ENCODE measurements at places on chromosomes 16 and 17.
A peak's percentile ranks its signal among the peaks of the same experiment; 100 is the strongest.

- no peak for DNase-seq
Measured at GRCh38 chr17:40551091-40551878, 14.0 kb downstream of the CCR7 start.

DNA sequence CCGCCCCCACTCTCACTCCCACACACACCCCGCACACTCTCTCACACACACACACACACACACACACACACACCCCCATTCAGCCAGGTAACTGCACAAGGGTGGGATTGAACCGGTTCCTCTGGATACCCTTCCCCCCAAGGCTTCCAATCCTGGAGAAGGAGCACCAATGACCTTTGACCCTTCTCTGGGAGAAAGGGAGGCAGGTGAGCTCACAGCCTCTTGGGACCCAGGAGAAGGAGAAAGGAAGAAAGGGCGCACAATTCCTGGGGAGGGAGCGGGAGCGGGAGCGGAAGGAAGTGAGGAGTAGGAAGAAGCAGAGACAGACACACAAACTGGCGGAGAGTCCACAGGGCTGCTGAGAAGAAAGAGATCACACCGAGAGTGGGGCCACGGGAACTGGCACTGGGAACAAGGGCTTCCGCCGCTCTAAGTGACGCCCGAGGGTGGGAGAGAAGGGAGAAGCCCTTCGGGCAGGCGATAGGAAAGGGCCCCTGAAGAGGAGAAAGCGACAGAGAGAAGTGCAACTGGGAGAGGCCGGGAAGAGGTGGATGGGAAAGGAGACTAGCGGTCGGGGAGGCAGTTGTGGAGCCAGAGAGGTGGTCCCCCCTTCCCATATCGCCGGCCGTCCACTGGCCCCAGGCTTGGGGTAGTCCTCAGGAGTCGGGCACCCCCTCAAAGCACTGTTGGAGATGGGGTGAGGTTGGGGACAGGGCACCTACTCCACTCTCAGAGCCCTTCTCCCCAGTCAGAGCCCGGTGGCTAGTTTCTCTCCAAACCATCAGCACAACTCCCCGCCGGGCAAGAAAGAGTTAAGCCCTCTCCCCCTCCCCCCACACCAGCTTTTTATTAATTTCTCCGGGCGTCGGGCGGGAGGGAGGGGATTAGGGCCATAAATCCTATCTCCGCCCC is 1.3 kb downstream of the SAMD14 start:
- DNase-seq: no peak

GRCh38 chr17:79388556-79389295 is 222.1 kb downstream of the RBFOX3 start:
- DNase-seq: no peak

DNA sequence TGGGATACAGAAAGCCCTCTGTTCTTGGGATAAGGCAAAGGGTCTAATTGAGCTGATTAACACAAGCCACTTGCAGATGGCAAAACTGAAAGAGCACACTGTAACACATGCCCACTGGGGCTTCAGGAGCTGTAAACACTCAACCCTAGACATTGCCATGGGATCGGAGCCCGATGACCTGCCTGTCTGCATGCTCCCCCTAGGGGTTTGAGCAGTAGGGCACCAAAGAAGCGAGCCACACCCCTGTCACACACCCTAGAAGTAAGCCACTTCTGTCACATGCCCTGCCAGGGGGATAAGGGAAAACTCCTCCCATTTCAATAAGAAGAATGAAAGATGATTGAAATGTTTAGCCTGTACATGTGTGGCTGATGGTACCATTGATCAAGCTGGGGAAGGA is 81.3 kb upstream of the IRX6 start:
- DNase-seq: no peak

GRCh38 chr17:4978726-4979125 is 8.7 kb downstream of the CAMTA2 start:
- DNase-seq: no peak

- DNase-seq: no peak
Measured at GRCh38 chr17:49022391-49022941, 25.3 kb downstream of the IGF2BP1 start.

- no peak for DNase-seq
Measured at GRCh38 chr16:55179852-55180585, 144.0 kb upstream of the IRX6 start.

DNA sequence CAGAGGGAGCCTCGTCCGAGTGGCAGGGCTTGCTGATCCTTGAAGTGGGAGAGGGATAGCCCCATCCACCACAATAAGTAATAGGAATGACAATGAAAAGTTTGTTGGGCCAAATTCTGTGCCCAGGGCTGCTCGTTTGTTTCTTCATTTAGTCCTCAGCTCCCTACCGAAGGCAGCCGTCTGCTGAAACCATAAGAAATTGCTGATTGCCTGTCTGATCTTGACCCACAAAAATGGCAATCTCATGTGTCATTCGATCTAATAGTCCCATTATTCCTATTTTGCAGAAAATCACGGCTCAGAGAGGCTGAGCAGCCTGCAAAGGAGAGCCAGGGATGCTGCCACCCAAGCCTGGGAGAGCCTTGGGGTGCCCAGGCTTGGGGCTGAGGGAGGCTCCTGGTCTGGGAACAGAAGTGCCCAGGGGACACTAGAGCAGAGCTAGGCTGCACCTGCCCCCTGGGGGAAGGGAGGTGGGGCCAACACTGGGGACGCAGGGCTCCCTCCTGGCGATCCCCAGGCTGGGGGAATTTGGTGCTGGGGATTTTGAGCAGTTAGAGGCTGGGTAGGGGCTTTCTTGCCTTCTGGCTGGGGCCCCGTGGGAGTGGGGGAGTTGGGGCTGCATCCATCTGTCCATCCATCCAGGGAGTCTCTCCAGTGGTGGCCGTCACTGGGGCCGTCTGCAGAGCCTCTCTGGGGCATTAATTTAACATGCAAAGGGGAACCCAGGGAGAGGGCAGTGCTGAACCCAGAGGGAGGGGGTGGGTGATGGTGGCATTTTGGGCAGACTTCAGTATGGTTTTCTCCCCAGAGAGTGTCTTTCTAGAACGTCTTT is 53.5 kb downstream of the SOCS1 start:
- no peak for DNase-seq

DNA sequence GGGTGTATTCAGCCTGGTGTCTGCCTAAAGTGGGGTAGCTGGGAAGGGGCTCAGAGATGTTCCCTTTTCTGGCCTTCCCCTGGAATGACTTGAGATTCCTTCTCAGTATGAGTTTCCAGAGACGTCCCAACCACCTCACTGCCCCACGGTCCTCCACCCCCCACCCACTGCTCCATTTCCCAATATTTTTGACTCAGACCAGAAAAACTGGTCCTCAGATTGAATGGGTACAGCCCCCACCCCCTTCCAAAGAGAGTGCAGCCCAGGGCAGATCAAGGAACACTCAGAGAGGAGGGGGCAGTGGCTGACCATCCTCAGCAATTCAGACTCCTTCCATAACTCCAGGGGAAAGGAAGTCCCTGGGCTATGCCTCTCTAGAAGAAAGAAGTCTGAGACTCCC is 3.2 kb downstream of the ACLY start:
- no peak for DNase-seq

GRCh38 chr16:12972246-12972645 is 70.8 kb downstream of the SHISA9 start:
- no peak for DNase-seq

DNA sequence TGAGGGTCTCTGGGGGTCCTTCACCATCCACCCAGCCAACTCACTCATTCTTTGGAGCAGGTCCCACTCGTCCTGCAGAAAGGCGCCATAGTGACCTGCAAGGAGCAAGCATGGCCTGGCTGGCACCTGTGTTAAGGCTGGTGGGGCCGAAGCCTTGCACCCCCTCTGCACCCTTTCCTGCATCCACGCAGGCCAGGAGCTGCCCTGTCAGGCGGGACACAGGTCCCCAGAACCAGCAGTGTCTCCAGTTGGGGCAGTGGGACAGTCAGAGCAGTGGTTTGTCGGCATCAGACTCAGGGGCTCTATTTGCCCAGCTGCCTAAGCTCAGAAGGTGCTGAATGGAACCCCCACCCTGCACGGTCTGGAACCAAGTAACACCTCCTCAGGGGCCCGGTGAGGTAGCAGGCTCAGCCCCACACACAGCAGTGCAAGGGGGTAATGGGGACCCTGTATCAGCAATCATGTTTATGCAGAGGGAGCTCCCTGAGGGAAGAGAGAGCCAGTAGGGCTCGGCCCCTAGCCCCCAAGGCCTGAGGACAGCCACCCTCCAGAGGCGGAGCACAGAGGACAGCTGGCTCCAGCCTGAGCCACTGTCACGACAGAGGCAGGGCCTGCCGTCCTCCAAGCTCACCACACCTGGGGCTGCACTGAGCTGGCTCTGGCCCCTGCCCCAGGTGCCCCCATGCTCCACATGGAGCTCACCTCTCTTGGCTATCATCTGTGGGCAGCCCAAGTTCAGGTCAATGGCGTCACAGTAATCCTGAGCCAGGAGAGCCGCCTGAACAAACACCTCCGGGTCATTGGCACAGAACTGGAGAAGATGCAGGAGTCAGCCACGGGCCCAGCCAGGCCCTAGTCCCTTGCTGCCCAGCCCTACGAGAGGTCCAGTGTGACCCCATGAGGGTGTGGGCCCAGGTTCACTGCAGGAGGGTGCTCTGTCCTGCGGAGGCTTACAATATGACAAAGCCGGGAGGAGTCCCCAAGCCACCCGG is 1.9 kb downstream of the DUS1L start:
- no peak for DNase-seq

DNA sequence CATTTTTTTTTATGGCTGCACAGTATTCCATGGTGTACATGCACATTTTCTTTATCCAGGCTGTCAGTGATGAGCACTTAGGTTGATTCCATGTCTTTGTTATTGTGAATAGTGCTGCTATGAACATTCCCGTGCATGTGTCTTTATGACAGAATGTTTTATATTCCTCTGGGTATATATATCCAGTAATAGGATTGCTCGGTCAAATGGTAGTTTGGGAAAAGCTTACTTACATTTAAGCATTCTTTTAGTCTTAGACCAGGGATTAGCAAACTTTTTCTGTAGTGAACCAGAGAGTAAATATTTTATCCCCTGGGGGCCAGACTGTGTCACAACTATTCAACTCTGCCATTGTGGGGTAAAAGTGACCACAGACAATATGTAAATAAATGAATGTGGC is 40.2 kb downstream of the MED13 start:
- DNase-seq: no peak

GRCh38 chr16:67641779-67642708 is 2.9 kb upstream of the CARMIL2 start:
- DNase-seq: no peak

- peak; percentile 89 for DNase-seq
Measured at GRCh38 chr17:17354560-17355349, 51.6 kb downstream of the NT5M start.

- DNase-seq: no peak
Measured at GRCh38 chr16:21227866-21228265, 5.6 kb upstream of the ANKS4B start.

DNA sequence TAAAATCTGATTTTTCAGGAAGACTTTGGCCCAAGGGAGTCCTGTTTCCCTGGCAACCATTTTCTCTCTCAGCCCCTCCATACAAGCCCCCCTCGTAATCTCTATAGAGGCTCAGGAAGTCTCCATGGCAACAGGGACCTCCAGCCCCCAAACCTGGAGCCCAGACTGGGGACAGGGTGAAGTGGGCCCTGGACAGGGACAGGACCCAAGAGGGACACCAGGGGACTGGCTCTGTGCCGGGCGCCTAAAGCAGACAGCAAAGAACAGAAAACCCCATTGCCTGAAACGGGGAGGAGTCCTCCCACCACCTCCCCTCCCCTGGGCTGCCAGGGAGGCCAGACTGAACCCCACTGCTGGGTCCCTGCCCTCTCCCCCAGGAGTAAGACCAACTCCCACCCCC is 40.6 kb downstream of the CPNE2 start:
- no peak for DNase-seq

DNA sequence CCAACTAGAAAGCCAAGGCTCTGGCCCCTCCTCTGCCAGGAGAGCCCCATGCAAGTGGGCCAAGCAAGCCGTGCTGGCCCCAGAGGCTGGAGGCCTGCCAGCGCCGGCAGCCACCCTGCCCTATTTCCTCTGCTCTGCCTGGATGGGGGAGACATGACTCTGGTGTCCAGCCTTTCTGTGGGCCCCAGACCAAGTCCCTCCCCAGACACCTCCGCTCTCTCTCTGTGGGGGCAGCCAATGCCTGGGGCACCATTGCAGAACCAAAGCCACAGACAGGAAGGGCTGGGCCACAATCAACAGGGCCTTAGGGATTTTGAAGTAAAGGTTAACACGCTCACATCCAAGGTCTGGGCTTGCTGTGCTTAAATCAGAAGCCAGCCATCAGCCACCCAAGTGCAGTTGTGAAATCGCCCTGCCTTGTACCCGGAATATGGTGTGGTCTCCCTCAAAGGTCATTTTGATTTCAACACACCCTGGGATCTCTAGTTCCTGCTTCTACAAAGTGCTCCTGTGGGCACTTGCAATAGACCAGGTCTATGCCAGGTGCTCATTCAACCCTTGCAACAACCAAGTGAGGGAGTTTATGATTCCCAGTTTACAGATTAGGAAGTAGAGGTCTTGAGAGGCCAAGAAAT is 63.5 kb upstream of the TEX2 start:
- no peak for DNase-seq

DNA sequence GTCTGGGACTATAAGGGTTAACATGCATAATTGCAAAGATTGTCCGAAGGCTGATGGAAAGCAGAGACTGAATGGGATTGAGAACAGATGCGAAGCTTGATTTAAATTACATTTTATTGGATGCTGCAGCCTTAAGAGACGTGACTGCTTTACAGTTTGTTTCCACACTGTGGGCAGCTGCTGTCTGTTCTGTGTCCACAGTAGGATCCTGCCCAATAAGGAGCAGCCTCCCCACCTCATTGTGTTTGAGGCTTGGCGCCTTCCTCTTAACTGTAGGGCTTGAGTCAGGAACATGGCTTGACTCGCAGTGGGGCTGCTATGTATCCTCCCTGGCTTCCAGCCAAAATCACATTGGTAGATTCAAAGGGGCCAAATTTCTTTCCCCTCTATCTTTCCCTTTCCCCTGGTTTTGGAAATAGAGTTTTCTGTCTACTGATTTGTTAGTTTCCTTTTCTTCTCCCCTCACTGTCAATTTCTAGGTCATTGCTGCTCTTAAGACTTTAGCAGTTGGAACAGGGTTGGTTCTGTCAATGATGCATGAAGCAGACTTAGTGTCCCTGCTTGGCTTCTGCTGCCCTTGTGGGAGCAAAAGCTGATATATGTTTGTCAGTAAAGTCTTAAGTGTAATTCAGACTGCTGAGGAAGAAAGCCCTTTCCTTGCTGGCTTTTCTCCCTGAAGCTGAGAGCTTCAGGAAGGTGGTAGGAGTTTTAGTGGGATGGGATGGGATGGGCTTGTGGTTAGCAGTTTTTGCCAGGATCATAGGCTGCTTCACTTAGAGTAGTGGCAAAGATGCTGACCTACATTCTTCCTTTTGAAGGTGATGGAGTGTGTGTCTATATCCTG is 5.0 kb upstream of the RARA start:
- DNase-seq: no peak

- no peak for DNase-seq
Measured at GRCh38 chr17:7279448-7279847, 2.1 kb upstream of the SLC2A4 start.

DNA sequence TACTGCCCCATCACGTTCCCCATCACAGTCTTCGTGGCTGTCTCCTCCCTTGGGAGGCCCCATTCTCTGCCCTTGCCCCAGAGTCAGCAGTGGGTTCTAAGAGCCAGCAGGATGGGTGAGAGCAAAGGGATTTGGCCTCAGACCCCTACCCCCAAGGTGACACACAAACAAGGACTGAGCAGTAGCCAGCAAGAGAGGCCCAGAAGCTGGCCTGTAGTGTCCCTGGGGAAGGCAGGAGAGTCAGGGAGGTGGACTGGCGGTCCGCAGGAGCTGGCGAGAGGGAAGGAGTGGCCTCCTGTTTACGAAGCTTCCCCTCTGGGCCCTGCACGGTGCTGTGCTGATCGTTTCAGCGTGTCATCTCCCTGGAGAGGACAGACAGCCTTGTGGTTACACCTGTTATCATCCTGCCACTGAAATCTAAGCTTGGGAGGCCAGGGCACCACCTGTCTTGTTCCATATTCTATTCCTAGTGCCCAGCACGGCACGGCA is 8.4 kb downstream of the WDR81 start:
- DNase-seq: no peak
